ENCODE measurements at places on chromosomes 3 and 15. TPM values are rescaled to one million over a fixed set of nuclear protein-coding genes. Genes with fewer than 3 reads are reported as not detected.

Gene MCF2L2
- 57.3 TPM for total RNA-seq

Gene HESX1
- total RNA-seq, result not detected

Gene FSD2
- total RNA-seq, result not detected

Gene IGSF11
- total RNA-seq, result 19.4 TPM

Gene GPR87
- total RNA-seq, result not detected

Gene GABRA5
- total RNA-seq, result 54.5 TPM

Gene GRAMD1C
- 13.1 TPM for total RNA-seq

Gene ESYT3
- total RNA-seq, result 0.94 TPM

Gene CDHR4
- total RNA-seq, result not detected

Gene ACTC1
- under 0.01 TPM for total RNA-seq

Gene FRMD5
- 33.5 TPM for total RNA-seq

Gene GAP43
- total RNA-seq, result 167 TPM

Measured in parietal lobe (tissue), 2 donors.